ENCODE measurements at places on chromosomes 12 and 14.

- no peak for DNase-seq
Measured at GRCh38 chr14:58744801-58745394, 107.1 kb downstream of the DACT1 start.

DNA sequence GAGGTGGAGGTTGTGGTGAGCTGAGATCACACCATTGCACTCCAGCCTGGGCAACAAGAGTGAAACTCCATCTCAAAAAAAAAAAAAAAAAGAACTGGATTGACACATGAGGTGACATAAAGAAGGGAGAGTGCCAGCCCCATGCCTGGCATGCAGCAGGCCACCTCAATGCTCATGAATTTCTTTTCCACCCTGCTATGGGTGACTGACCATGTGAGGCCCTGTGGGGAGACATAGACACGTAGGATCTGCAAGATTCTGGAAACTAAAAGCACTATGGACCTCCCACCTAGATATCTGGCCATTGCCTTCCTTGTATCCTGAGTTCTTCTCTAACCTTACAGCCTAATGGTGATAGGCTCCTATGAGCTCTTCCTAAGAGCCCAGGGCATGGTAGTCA, 5.6 kb upstream of the ACTN1 start:
- no peak for DNase-seq

GRCh38 chr14:29664515-29664914, 263.1 kb downstream of the PRKD1 start:
- no peak for DNase-seq

DNA sequence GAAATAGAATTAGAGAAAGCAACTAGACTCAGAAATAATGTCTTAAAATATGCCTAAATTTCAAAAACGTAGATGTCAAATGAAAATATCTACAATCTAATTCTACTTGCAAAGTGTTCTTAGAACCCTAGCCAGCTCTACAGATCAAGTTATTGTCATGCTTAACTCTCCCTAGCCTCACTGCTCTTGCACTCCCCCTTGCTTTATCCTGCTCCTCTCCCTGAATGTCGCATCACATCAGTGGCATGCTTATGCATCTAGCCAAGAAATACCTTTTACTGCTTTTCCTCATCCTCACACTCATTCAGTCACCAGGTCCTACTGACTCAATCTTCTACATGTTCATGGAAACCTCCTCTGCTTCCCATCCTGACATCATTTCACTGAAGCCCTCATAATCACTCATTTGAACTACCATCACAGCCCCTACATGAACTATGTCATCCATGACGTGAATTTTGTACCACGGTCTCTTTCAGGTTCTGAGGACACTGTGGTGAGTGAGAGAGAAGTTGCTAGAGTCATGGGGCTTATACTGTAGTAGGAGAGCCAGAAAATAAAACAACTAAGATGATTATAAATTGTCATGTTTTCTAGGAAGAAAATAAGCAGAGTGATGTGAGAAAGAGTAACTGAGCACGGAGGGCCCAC, 22.6 kb upstream of the CRACR2A start:
- DNase-seq, result no peak

DNA sequence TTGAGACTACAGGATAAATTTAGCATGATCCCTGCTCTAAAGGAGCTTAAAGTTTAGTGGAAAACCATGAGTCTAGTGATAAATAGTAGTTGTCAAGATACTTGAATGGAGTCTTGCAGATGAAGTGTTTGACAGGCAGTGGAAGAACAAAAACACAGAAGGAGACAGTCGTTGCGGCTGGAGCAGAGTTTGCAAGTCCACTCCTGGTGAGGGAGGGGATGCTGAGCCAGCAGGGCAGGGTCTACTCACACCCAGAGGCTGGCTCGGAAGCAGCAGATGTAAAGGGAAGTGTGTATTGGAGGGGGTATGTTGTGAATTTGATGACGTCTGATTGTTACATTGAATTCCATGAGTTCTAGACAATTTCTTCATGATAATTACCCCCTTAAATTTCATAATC, 61.3 kb downstream of the TRAF3 start:
- no peak for DNase-seq

- DNase-seq, result no peak
Measured at GRCh38 chr12:28939427-28939826, 209.7 kb upstream of the FAR2 start.

DNA sequence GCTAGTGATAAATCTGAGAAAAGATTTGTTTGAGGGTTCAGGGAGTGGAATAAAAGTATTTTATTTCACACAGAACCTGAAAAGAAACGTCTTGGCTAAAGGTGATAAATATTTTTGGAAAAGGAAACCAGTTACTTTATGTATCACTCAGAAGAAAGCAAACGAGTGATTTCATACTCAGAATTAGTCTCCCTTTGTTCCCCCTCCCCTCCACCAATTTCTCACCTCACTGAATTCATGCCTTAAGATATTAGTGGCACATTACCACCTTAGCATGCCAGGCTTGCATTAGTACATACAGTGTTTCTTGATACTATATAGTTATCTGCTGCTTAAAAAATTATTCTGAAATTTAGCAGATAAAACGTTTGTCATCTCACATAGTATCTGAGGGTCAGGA, 28.2 kb downstream of the G2E3 start:
- no peak for DNase-seq

- DNase-seq, result no peak
Measured at GRCh38 chr14:89280600-89280999, 136.4 kb downstream of the FOXN3 start.

DNA sequence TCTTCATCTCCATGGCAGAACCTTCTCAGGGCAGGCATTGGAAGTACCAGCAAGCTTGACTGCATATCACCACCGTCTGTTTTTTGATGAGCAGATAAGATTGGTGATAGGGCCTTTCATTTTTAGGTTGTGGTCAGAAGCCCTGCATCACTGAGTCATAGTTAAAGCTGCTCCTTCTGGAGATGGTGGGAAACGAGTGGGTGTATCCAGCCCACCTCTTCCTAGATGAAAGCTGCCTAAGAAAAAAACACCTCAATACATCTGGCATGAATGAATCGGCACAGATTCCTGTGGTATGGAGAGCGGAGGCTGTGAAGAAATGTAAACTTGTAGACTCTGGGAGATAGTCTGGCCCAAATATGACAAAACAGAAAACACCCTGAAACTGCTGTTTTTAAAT, 248.7 kb upstream of the EGLN3 start:
- DNase-seq, result no peak

Data from natural killer cell treated with Interleukin-12 subunit alpha and Interleukin-12 subunit beta and Interleukin-15 and Interleukin-18, amount 100 ng/mL, for 72 hours (primary cell).